Activated naive CD4-positive, alpha-beta T cell treated with anti-CD3 and anti-CD28 coated beads, Interleukin-2, amount 10 ng/mL, durations not matched to agents 7 days and 5 days (primary cell): ENCODE measurements at places on chromosomes 5 and 9.

DNA sequence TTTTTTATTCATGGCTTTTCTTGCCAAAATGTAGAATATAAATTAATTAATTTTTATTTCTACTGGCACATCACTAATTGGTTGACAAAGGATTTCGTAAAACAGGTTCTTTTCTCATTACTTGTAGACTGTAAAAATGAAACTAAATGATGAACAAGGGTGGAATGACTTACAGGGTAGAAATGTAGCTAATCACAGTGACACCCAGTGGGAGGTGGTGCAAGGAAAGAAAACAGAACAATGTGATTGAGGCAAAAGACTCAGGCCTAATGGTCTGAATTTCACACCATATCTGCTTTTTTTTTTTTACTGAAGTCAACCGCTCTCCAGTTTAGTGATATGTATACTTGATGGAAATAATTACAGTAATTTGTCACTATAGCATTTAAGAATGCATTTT is 28.9 kb downstream of the GABRG2 start:
- no peak for DNase-seq
- no peak overlapping the region for H3K4me3 ChIP-seq
- no peak overlapping the region for H3K27ac ChIP-seq

DNA sequence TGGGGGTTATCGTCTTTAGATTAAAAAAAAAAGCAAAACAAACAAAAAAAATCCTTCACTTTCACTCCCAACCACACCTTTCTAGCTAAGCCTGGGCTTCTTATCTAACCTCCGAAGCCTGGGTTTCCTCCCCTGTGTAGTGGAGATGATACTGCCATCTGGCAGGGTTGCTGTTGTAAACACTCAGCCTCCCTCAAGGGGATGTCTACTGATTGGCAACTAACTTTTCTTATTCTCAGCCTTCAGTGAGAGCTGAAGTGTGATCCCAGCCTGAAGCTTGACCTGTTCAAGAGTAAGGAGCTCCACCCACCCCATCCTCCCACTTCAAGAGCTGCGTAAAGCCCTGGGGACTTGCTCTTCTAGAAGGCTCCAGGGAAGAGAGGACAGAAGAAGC is 21.5 kb upstream of the WWC1 start:
- H3K27ac ChIP-seq, result no peak overlapping the region
- H3K36me3 ChIP-seq, result no peaks in the 10 kb centered on the region
- peaks cover 12% of the 10 kb centered on the region for H3K4me1 ChIP-seq
- no peak for DNase-seq
- peaks cover 31% of the 10 kb centered on the region for H3K27me3 ChIP-seq

- H3K4me3 ChIP-seq, result no peak overlapping the region
- H3K4me1 ChIP-seq, result no peaks in the 10 kb centered on the region
- no peak overlapping the region for H3K27ac ChIP-seq
- DNase-seq, result no peak
- H3K36me3 ChIP-seq, result no peaks in the 10 kb centered on the region
- H3K27me3 ChIP-seq, result no peaks in the 10 kb centered on the region
Observed at GRCh38 chr5:156174225-156174624, 152.7 kb upstream of the SGCD start.

GRCh38 chr5:20113031-20113715 is 125.2 kb upstream of the CDH18 start:
- no peaks in the 10 kb centered on the region for H3K36me3 ChIP-seq
- H3K27me3 ChIP-seq, result no peaks in the 10 kb centered on the region
- no peak for DNase-seq
- no peak overlapping the region for H3K27ac ChIP-seq

GRCh38 chr5:139022528-139022927 is 147.4 kb upstream of the LRRTM2 start:
- no peak for DNase-seq
- no peak overlapping the region for H3K4me3 ChIP-seq
- H3K4me1 ChIP-seq, result peaks cover 4% of the 10 kb centered on the region

GRCh38 chr5:81165493-81166119 is 67.5 kb upstream of the CKMT2 start:
- no peak overlapping the region for H3K4me3 ChIP-seq
- H3K27me3 ChIP-seq, result no peaks in the 10 kb centered on the region
- H3K36me3 ChIP-seq, result no peaks in the 10 kb centered on the region
- H3K27ac ChIP-seq, result no peak overlapping the region
- peaks cover 3% of the 10 kb centered on the region for H3K4me1 ChIP-seq
- DNase-seq, result peak; percentile 81

GRCh38 chr9:126859111-126859510 is 1.3 kb upstream of the ZBTB34 start:
- H3K27ac ChIP-seq, result no peak overlapping the region
- peaks cover 52% of the 10 kb centered on the region for H3K27me3 ChIP-seq
- DNase-seq, result no peak

GRCh38 chr5:127820910-127821553 is 117.8 kb downstream of the CCDC192 start:
- no peak for DNase-seq
- peaks cover 4% of the 10 kb centered on the region for H3K27me3 ChIP-seq
- H3K4me3 ChIP-seq, result no peak overlapping the region

GRCh38 chr9:101716629-101717028 is 21.8 kb downstream of the GRIN3A start:
- no peaks in the 10 kb centered on the region for H3K36me3 ChIP-seq
- no peaks in the 10 kb centered on the region for H3K4me1 ChIP-seq
- no peak overlapping the region for H3K4me3 ChIP-seq
- no peak overlapping the region for H3K27ac ChIP-seq
- peaks cover under 1% of the 10 kb centered on the region for H3K27me3 ChIP-seq

DNA sequence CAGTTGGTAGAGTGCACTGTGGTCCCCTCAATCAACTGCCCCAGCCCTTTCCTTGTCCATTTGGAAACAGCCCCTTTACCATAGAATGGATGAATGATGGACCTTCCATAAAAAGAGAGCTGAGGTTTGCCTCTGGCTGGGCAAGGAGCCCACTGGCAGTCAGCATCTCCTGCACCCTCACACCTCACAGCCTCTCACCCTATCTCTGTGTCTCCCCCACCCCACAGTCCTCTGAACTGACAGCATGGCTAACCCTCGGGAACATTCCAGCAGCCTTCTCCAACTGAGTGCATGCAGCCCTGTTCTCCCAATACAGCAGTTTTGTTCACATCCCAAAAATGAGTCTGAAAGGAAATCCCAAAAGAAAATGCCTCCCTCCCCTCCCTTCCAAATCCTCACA is 51.7 kb downstream of the RETREG1 start:
- no peaks in the 10 kb centered on the region for H3K27me3 ChIP-seq
- no peak overlapping the region for H3K27ac ChIP-seq
- H3K36me3 ChIP-seq, result peaks cover 50% of the 10 kb centered on the region

- no peak for DNase-seq
- no peak overlapping the region for H3K4me3 ChIP-seq
- no peaks in the 10 kb centered on the region for H3K4me1 ChIP-seq
- H3K27me3 ChIP-seq, result no peaks in the 10 kb centered on the region
- H3K27ac ChIP-seq, result no peak overlapping the region
- H3K36me3 ChIP-seq, result no peaks in the 10 kb centered on the region
Observed at GRCh38 chr5:124906339-124907097, 160.1 kb upstream of the ZNF608 start.

GRCh38 chr5:90285581-90285980 is 124.0 kb downstream of the CETN3 start:
- H3K27ac ChIP-seq, result no peak overlapping the region
- no peaks in the 10 kb centered on the region for H3K36me3 ChIP-seq
- no peak for DNase-seq
- H3K4me3 ChIP-seq, result no peak overlapping the region

- H3K36me3 ChIP-seq, result no peaks in the 10 kb centered on the region
- no peak overlapping the region for H3K4me3 ChIP-seq
Observed at GRCh38 chr5:58262226-58262625, 197.7 kb downstream of the PLK2 start.

DNA sequence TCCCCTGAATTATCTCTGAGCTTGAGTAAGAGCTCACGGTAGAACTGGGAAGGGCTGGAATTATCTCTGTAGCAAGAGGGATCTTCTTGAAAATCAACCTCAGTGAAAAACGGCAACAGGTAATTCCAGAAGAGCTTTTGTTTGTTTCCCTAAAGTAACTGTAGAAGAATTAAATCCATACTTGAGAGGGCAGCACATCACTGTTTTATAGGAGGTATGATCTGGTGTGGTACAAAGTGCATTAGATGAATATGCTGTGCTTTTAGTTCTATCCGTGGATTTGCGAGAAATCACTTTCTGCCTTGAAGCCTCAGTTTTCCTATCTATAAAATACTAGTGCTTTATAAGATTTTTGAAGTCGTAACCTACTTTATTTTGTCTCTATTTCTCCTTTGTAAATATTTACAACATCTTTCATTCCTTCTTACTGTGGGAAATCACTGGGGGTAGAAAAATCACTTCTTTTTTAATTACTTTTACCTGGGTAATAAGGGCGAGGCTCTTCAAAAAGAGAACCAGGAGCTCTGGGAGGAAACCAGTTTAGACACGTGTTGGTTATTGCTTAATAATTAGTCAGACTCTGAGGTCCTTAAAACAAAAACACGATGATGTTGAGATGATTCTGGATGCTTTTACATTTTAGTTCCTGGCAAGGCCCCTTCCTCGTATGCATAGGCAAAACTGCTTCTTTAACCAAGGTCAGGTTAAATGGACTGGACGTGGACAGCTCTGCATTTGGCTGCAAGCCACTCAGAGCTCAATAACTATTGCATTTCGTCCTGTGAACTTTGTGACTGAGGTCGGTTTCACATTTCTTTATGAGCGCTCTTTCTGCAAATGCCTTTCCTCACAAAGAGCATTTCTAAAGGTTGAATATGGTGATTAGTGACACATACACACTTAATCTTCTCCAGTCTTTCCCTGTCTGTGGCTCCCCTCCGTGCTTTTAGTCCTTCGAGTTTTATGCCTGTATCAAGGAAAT is 376.1 kb downstream of the BRINP1 start:
- H3K4me1 ChIP-seq, result no peaks in the 10 kb centered on the region
- no peaks in the 10 kb centered on the region for H3K27me3 ChIP-seq
- H3K27ac ChIP-seq, result no peak overlapping the region
- H3K4me3 ChIP-seq, result no peak overlapping the region

- H3K4me1 ChIP-seq, result peaks cover 28% of the 10 kb centered on the region
- no peak overlapping the region for H3K4me3 ChIP-seq
- H3K27me3 ChIP-seq, result peaks cover 34% of the 10 kb centered on the region
- peaks cover 25% of the 10 kb centered on the region for H3K36me3 ChIP-seq
- H3K27ac ChIP-seq, result no peak overlapping the region
Observed at GRCh38 chr9:99085949-99086948, 18.7 kb upstream of the TGFBR1 start.

DNA sequence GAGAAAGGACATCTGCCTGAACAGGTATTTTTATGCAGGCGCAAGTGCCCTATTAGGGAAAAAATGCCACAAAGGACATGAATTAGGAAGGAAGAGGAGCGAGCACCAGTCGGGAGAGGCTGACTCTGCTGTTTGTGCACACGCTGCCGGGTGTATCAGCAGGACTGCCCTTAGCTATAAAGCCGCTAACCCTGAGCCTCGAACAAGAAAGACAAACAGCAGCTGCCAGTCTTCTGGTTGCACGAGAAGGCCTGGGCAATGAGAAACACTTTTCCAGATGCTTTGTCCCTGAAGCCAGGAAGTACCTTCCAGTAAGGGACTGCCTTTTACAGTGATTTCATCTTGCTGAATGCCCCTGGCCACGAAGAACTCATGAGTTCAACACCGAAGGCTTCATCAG is 12.6 kb downstream of the QSOX2 start:
- H3K4me1 ChIP-seq, result peaks cover 29% of the 10 kb centered on the region
- H3K4me3 ChIP-seq, result no peak overlapping the region
- DNase-seq, result no peak
- H3K36me3 ChIP-seq, result peaks cover 5% of the 10 kb centered on the region
- H3K27me3 ChIP-seq, result no peaks in the 10 kb centered on the region

DNA sequence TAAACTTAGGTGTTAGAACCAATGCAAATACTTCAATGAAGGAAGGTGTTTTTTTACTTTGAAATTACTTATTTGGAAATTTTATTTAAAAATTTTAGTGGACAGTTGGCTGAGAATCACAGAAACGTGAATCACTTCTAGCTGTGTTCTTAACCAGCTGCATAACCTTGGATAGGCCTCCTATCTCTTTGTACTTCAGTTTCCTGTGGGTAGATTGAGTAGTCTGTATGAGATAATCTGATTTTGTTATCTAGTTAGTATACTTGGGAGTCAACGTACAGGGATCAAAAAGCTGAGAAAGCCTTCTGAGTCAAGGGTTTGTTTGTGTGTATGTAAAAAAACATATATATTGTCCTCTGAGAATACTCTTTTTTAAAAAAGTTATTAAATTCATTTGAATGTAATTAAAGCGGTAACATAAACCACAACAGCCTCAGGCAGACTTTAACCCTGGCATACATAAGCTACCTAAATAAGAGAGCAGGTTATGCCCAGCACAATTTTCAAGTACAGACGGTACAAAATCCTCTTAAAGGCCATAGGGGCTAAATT is 38.1 kb upstream of the ZCCHC7 start:
- H3K27ac ChIP-seq, result no peak overlapping the region
- H3K27me3 ChIP-seq, result no peaks in the 10 kb centered on the region
- peaks cover 40% of the 10 kb centered on the region for H3K36me3 ChIP-seq

- H3K4me1 ChIP-seq, result no peaks in the 10 kb centered on the region
- DNase-seq, result no peak
- peaks cover 80% of the 10 kb centered on the region for H3K27me3 ChIP-seq
- H3K36me3 ChIP-seq, result no peaks in the 10 kb centered on the region
- no peak overlapping the region for H3K27ac ChIP-seq
- H3K4me3 ChIP-seq, result no peak overlapping the region
Observed at GRCh38 chr9:130331573-130331972, 66.0 kb downstream of the HMCN2 start.

DNA sequence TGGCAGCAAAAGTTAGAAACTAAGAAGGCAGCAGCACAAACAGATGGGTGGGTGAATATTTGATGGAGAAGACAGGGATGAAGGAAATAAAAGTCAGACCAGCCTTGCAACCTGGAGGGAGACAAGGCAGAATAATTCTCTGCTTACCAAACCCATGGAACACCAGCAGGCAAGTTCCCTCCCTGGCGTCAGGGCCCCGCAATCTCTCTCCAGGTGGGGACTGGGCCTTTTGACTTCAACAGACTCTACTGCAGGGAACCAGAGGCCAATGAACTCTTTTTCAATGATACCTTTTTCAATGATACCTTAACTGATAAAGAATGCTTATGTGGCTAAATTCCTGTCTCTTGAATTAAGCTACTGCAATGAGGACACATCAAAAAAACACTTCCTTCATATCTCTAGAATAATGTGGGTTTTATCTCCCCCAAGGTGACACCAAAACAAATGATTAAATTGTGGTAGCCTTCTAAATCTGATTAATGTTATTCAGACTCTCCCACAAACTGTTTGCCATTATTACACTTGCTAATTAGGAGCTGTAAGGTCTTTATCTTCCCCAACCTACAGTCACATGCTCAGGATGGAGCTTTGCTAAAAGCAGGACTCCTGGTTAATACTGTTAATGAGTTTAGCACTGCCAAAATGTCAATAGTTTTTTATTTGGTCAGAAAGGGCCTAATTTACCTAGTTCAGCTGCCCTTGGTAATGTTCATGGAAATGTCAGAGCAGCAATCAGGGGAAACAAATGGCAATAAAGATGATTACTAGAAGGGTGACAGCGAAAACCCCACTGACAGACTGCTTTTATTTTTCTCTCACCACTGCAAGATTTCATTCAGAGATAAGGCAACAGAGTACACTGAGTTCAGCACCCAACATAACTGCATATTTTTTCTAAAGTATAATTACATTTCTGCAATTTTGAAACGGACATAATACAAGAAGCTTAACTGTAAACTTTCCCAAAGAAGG is 165.5 kb downstream of the TSSK1B start:
- H3K4me3 ChIP-seq, result no peak overlapping the region
- no peak overlapping the region for H3K27ac ChIP-seq
- peaks cover 5% of the 10 kb centered on the region for H3K4me1 ChIP-seq

- no peak overlapping the region for H3K4me3 ChIP-seq
- no peak overlapping the region for H3K27ac ChIP-seq
- peaks cover 24% of the 10 kb centered on the region for H3K4me1 ChIP-seq
- peaks cover 40% of the 10 kb centered on the region for H3K27me3 ChIP-seq
- no peaks in the 10 kb centered on the region for H3K36me3 ChIP-seq
- no peak for DNase-seq
Observed at GRCh38 chr5:95734187-95734586, 3.1 kb downstream of the RHOBTB3 start.
